ENCODE measurements at places on chromosomes 3 and 15.

- DNase-seq = no peak
These were observed 130.1 kb downstream of the EDEM1 start for GRCh38 chr3:5317557-5317956.

- DNase-seq = no peak
These were observed 28.8 kb downstream of the RBP2 start for GRCh38 chr3:139447486-139447885.

GRCh38 chr3:183272791-183273190 is 19.7 kb downstream of the B3GNT5 start:
- DNase-seq = no peak

GRCh38 chr3:40895109-40895508 is 304.2 kb upstream of the CTNNB1 start:
- DNase-seq = no peak

GRCh38 chr3:24985668-24986067 is 442.4 kb upstream of the RARB start:
- DNase-seq = no peak

DNA sequence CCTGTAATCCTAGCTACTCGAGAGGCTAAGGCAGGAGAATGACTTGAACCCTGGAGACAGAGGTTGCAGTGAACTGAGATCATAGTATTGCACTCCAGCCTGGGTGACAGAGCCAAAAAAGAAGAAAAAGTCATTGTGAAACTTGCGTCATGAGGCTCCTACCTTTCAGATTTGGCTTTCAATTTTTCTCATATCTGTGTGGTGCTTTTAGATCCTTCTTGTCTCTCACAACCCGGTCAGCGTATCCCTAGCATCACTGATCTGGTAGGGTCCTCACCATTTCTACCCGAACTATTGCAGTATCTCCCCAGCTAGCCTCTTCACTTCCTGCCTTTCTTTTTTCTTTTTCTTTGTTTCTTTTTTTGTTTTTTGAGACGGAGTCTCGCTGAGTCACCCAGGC is 21.6 kb upstream of the GCNT3 start:
- DNase-seq = no peak

GRCh38 chr3:31772758-31773473 is 208.1 kb downstream of the OSBPL10 start:
- DNase-seq = no peak

DNA sequence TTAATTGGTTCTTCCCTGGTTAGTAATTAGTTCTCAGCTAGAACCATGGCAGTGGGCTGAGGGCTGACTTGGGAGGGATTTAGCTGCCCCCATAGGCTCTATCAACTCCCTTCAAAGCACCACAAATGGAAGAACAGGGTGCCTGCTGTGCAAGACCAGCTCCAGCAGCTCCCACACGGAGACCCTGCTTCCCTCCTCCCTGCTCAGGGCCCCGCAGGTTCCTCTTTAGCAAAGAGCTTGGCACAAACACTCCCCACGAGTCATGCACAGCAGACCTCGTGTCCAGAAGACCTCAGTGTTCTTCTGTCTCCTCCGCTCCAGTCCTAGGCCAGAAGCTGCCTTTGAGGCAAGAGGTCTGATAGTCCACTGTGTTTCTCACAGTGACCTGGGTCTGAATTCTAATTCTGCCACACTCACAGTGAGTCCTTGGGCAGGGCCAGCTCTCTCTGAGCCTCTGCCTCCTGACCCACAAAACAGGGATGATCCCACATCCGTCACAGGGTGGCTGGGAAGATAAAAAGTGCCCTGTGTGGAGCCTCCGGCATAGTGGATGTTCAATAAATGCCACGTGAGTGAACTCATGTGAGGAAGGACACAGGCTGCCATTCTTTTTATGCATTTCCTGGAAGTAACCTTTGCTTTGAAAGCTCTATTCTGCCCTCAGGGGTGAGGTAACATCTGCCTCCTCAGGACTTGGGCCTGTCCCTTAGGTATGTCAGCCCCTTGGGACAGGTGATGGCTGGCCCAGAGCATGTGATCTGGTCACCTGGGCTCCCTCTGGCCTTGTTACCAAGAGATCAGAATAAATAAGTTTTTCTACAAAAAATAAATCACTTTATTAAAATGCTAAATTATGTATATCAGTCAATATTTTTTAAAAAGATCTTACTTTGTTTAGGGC is 7.6 kb downstream of the RAB6B start:
- DNase-seq = no peak

DNA sequence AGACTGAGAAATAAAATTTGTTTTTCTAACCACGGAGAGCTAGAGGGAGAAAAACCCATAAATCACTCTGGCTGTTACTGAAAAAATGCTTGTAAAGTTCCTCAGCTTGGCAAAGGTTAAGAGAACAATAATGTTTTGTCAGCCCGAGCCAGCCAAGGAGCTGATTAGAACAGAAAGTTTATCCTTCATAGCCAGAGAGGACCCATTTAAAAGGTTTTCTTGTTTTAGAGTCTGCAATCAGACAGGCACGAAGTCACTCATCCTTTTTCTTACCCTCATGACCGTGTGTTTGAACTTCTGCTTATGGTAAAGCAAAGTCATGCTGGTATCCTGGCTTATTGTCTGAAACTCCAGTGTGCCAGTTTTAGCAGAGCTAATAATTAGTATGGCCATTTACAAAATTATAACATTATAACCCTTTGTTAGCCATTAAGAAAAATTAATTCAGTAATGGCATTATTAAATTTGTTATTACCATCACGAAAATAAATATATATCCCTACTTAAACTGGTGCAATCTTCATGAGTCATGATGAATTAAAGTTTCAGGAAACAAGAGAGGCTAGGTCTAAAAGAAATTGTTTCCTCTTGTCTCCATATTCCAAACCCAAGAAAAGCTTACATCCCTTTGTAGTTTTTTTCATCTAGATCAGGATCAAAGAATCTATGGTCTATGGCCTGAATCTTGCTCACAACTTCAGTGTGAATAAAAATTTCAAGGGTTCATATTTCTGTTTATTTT is 13.5 kb upstream of the STXBP5L start:
- no peak for DNase-seq

GRCh38 chr15:96448923-96449322 is 118.4 kb downstream of the NR2F2 start:
- no peak for DNase-seq

- no peak for DNase-seq
These were observed 332.0 kb upstream of the GRM7 start for GRCh38 chr3:6528951-6529350.

- no peak for DNase-seq
These were observed 90.7 kb downstream of the HHLA2 start for GRCh38 chr3:108387063-108387462.

DNA sequence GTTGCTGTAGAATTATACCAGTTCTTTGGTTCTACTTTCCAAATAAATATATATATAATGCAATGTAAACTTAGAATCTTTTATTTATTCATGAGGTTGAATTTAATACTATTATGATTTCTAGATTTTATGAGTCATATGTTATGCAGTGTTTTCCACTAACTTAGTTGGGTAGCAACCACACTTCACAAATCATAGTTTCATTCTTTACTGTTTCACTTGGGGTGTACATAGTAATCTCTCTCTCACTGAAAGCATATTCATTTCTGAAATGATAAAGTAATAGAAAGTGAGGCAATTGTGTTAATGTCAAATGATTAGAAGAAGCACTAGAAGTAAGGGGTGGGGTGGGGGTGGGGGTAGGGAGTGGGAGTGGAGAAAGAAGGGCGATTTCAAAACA is 52.6 kb downstream of the IQCH start:
- no peak for DNase-seq

GRCh38 chr3:170531657-170532335 is 54.1 kb downstream of the SLC7A14 start:
- no peak for DNase-seq

DNA sequence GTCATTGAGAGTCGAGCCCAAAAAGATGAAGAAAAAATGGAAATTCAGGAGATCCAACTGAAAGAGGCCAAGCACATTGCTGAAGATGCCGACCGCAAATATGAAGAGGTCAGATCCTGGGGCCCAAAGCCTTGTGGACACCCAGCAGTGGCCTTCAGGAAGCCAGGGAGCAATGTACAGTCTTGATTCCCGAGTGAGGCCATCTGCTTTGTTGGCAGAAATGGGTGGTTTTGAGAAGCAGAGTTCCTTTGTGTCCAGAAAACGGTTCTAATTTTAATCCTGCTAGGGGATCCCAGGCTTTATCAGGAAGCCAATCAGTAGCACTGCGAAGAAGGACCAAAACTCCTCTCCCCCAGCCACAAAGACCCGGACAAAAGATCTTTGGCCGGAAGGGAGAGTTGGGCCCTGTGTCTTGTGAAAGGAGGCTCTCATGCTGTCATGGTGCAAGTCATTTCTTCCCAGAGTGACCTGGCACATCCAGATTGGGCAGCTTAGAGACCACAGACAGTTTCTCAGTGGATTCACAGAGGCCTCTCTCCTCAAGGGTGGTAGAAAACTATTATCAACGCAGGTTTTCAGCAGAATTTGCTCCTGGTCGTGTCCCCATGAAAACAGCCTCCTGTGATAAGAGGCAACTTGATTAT is 17.1 kb downstream of the TPM1 start:
- DNase-seq = no peak

- DNase-seq = no peak
These were observed 296.8 kb upstream of the CHRM5 start for GRCh38 chr15:33671456-33671855.

DNA sequence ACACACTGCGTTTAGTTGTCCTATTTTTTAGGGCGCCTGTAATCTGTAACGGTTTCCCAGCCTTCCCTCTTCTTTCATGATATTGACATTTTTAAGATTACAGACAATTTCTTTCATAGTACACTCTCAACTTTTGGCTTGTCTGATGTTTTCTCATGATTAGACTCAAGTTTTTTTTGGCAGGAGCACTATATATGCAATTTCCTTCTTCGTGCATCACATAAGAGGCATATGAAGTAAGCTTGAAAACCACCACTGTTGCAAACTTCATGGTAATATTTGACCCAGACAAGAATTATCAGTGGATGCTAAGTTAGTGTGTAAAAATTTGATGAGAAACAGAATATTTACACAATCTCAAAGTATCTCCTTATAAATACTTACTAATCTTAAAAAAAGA is 119.2 kb upstream of the CMC1 start:
- no peak for DNase-seq

- DNase-seq = no peak
These were observed 6.3 kb downstream of the LOXL1 start for GRCh38 chr15:73932381-73933191.

GRCh38 chr3:174358252-174358651 is 500.9 kb upstream of the NAALADL2 start:
- DNase-seq = no peak

- no peak for DNase-seq
These were observed 32.2 kb upstream of the TPRG1 start for GRCh38 chr3:189139611-189139940.

DNA sequence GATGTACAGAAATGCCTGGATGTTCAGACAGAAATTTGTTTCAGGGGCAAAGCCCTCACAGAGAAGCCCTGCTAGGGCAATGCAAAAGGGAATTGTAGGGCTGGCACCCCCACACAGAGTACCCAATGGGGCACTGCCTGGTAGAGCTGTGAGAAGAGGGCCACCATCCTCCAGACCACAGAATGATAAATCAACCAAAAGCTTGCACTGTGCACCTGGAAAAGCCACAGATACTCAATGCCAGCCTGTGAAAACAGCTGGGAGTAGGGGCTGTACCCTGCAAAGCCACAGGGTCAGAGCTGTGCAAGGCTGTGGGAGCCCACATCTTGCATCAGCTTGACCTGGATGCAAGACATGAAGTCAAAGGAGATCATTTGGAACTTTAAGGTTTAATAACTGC is 477.9 kb upstream of the NECTIN3 start:
- no peak for DNase-seq

- DNase-seq = no peak
These were observed 5.3 kb upstream of the TMC3 start for GRCh38 chr15:81379269-81379668.

GRCh38 chr15:64343222-64343621 is 12.8 kb downstream of the CSNK1G1 start:
- DNase-seq = no peak

DNA sequence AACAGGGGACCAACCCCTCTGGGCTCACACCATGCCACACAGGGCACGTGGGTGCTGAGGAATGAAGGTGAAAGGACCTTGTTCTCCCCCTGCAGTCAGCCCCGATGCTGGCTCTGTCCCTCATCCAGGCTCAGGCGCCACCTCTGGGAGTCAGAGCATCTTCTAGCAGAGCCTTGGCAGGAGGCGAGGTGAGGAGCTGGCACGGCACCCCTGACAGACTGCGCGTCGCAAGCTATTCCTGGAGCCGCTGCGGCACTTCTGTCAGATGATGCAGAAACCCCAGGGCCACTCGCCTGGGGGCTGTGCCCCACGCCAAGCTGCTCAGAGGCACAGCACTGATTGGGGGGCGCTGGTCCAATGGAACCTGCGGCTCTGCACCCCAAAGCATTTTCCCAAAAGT is 62.0 kb downstream of the MGLL start:
- DNase-seq = no peak

GRCh38 chr3:13455644-13456043 is 24.5 kb upstream of the HDAC11 start:
- no peak for DNase-seq

- DNase-seq = no peak
These were observed 24.1 kb downstream of the GABPB1 start for GRCh38 chr15:50330921-50331320.

- DNase-seq = no peak
These were observed 708 bp upstream of the GCHFR start for GRCh38 chr15:40762919-40763800.

DNA sequence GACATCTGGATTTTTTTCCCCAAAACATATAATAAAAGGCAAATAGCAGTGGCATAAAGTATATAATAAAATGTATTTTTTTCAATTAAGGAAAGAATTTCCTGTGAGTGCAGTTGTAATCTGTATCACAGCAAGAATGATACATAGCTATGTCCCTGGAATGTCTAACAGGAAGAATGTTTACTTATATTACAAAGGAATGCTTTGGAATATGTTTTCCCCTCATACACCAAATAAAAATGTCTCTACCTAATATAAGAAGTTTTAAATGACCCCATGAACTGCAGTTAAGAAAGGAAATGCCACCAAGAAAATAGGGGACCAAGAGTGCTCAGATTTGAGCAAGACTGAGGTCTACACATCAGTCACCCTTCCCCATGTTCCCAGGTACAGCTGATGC is 38.0 kb upstream of the ATP11B start:
- DNase-seq = peak; percentile 30

DNA sequence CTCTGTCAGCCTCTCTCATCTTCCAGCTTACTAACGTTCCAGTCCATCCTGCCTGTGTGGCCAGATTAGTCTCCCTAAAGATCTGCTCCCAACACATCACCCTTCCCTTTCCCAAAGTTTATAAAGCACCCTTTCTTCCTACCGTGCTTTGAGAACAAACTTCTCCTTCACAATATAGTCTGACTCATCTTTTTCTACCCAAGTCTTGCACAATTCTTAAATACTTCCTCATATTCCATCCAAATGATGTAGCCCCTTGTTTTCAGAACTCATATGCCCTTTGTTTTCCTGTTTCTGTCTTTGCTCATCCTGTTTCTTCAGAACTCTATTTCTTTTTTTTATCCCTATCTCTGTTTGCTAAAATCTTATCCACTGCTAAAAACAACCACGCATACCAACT is 326.8 kb downstream of the MFSD1 start:
- DNase-seq = peak; percentile 4

Measured in HTR-8/SVneo (cell line).